ENCODE measurements at places on chromosomes 4 and X.

DNA sequence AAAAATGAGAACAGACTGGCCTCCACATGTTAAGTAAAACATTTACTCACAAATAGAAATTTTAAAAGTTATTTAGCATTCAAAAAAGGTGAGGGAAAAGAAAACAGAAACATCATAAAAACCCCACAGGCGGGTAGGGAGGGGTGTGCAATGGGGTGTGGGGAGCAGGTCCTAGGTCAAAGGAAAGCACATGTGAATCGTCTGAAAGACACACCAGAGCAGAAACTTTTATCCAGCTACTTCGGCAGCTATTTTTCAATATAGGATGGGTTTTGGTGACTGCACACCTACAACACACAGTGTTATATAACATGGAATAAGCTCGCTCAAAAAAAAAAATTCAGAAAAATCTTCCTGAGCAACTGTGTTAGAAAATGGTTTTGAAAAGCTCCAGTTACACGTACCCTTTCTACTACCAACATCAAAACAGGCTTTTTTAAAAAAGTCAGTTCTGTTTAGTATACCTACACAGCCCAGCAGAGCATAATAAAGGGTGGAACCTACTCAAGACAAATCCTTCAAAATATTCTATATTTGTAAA is 1.6 kb downstream of the OTUD4 start:
- DNase-seq = peak; percentile 15

DNA sequence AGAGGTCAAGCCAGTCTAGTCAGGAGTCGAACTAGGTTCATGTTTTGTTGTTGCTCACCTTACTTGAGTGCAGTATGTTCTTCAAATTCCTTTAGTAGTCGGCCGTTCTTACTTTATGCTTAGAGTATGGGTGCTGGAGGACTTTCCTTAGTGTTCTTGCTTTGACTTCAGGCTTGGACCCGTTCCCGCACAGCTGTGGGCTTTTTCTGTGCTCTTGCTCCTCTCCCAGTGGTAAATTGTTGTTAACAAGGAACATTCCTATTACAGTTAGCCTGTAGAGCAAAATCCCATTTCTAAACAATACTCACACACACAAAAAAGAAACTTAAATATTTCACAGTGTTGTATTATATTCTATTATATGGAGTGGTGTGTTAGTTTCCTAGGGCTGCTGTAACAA is 113.5 kb downstream of the RAP1GDS1 start:
- no peak for DNase-seq

DNA sequence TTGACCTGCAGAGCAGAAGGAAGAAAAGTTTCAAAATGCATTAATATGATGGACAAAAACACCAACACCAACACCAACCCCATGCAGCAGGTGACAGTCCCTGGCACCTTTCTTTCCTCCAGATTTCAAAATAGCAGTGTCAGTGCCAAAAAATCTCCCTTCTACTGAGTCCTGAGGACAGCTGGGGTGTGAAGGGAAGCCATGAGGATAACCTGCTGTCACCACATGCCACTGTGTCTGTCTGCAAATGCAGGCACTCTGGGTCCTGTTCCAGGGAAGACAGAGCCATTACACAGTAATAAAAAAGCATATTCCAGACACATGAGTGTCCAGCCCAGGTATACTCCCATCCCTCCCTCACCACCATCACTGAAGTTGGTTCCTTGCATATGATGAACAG is 187.5 kb downstream of the BMP15 start:
- no peak for DNase-seq

GRCh38 chr4:112231779-112232713 is at the start of gene AP1AR:
Gene AP1AR, plus strand, starts transcription at chr4:112231787. Its CDS starts 305 bp downstream, at chr4:112232092.
- peak; percentile 77 for DNase-seq

- no peak for DNase-seq
Measured at GRCh38 chr4:62023633-62024032, 823.5 kb downstream of the ADGRL3 start.

DNA sequence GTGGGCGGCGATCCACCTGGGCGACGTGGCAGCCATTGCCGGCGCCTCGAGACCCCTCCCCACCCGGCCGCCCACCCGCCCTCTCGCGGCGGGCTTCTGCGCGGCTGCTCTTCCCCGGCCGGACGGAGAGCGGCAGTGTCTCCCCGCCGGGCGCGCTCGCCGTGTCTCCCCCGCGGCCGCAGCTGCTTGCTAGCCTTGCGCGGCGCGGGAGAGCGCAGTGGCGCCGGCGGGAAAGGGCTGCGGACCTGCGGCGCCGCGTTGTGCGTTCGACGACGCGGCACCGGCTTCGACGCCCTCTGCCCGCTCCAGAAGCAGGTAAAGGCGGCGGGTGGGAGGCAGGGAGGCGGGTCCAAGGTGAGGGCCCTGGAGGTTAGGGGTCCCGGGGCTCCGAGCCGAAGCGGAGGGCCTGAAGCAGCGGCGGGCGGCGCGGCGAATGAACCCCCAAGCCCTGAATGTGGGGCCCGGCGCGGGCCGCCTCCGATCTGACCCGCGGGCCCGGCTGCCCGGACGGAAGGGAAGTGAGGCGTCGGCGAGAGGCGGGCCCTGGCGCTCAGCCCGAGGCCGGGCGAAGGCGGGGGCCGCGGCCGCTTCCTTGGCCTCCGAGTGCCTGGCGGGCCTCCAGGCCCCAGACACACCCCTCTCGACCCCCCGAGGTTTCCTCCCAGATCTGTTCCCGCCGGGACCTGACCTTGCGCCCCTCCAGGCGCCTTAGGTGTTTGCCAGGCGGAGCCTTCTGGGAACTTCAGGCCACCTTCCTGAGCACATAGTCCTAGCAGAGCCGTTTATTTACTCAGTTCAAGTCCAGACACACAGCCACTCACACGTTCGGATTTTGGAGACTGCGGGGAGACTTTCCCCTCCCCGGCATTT is at the start of gene N4BP2:
TSS of gene N4BP2 (plus strand) at position 135 of the 870 bp plus-strand sequence. CDS start 40,491 bp downstream, outside the sequence.
- peak; percentile 75 for DNase-seq

DNA sequence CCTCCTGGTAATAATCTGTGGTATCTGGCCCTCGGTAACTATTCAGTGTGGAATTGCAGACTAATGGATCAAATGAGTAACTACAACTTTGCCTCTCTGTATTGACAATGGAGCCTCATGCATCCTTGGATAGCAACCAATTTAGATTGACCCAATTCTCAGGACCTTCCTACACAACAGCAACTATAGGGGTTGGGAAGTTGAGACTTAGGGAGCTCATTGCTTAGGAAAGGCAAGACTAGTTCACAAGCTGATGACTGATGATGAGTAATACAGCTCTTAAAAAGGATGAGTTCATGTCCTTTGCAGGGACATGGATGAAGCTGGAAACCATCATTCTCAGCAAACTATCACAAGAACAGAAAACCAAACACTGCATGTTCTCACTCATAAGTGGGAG is 47.5 kb upstream of the KLHL13 start:
- no peak for DNase-seq

GRCh38 chrX:15680401-15680800 is 15.8 kb upstream of the CLTRN start:
- no peak for DNase-seq

DNA sequence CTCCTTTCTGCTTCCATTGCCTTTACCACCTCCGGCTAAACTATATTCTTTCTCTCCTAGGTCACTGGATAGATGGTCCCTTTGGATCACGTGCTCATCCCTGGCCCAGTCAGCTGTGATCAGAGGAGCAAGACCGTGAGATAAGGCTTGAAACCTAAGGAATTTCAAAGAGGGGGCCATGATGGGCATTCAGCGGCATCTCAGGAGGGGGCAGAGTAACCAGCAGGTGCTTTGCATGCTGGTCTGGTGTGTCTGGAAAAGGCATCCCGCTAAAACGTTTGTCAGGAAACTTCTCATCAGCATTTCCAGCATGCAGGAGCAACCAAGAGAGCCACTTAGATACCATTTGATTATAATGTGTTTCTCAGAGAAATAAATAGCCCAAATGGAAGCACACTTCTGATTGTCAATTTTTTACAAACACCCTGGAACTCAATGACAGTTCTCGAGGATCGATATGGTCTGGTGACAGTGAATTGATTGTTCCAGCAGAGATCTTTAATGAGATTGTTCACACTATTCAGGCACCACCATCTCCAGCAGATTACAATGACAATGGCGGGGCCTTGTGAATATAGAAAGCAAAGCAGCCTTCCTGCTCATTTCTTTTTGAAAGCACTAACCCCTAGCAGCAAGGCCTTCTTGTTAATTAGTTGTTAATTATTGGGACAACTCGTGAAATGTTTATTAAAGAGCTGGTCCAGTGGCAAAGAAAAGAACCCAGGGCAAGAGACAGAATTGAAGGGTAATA is 327.1 kb downstream of the PTTG2 start:
- DNase-seq = no peak

- DNase-seq = no peak
Measured at GRCh38 chr4:8544741-8545438, 35.3 kb upstream of the GPR78 start.

- no peak for DNase-seq
Measured at GRCh38 chr4:6049985-6050384, 31.8 kb upstream of the C4orf50 start.

Data from stimulated activated CD4-positive, alpha-beta T cell treated with anti-CD3 and anti-CD28 coated beads, Interleukin-4, amount 100 ng/mL, for 24 hours (primary cell).